ENCODE measurements at places on chromosomes 11 and 22.

DNA sequence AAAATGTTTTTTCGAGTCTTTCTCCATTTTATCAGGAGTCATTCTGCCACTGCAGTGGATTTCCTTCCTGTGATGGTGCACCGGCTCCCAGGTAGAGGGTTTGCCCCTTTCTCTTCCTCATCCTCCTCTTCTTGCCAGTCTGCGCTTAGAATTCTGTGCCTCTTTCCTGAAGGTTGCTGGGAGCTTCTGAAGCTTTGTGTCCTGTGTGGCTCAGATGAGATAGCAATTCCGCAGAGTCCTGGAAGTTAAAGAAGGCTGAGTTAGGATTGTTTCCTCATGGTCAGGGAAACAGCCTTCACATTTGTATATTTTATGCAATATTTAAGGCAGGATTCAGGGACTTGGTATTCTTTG, 264 bp downstream of the BCO2 start:
- no peak for DNase-seq

GRCh38 chr11:74669211-74670160, 61.7 kb downstream of the CHRDL2 start:
- DNase-seq, result no peak

DNA sequence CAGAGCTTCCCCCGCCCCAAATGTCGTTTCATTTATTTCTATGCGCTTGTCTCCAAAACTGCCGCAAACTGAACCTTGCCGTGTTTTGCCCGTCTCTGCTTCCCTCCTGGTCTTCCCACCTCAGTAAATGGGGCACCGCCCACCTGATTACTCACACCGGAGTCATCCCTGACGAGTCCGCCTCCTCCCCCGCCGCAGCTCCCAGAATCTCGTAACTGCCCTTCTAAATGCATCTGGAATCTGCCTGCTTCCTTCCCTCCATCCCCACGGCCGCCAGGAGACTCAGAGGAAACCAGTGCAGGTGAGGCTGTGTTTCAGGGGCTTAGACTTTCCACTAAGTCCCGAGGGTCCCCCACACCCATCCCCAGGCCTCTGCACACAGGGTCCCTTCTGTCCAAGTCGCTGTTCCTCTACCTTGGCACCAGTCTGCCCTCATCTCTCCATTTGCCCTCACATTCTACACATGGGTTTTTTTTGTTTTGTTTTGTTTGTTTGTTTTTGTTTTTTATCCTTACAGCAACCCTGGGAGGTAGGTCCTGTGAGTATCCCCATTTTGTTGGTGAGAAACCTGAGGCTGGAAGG, 62.6 kb upstream of the PHF21B start:
- DNase-seq, result no peak

GRCh38 chr11:69297787-69298266, 3.9 kb downstream of the MYEOV start:
- DNase-seq, result peak; percentile 38

DNA sequence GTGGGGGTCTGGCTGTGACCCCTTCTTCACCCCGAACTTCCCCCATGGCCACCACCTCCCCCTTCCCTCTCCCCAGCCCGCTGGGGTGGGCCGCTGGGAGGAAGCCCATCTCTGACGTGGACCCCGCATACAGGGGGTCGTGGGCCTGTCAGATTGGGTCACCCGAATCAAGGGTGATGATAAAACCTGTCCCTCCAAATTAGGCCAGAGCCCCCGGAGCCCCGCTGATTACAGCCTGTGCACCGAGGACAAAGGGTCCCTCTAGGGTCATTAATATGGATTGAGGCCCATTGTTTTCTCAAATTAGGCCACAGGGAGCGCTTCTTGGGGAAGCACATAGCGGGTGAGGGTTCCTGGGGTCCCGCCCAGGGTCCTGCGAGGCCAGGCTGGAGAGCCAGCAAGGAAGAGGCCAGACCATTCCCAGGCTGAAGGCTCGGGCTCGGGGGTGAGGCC, 4.9 kb upstream of the LINC01488 start:
- DNase-seq, result no peak

GRCh38 chr11:118175031-118175992, 1.1 kb downstream of the SCN2B start:
- no peak for DNase-seq

GRCh38 chr11:35105319-35106079, 33.5 kb upstream of the CD44 start:
- DNase-seq, result no peak

- DNase-seq, result peak; percentile 90
Measured at GRCh38 chr22:22884888-22885840, 2.5 kb upstream of the IGLL5 start.

DNA sequence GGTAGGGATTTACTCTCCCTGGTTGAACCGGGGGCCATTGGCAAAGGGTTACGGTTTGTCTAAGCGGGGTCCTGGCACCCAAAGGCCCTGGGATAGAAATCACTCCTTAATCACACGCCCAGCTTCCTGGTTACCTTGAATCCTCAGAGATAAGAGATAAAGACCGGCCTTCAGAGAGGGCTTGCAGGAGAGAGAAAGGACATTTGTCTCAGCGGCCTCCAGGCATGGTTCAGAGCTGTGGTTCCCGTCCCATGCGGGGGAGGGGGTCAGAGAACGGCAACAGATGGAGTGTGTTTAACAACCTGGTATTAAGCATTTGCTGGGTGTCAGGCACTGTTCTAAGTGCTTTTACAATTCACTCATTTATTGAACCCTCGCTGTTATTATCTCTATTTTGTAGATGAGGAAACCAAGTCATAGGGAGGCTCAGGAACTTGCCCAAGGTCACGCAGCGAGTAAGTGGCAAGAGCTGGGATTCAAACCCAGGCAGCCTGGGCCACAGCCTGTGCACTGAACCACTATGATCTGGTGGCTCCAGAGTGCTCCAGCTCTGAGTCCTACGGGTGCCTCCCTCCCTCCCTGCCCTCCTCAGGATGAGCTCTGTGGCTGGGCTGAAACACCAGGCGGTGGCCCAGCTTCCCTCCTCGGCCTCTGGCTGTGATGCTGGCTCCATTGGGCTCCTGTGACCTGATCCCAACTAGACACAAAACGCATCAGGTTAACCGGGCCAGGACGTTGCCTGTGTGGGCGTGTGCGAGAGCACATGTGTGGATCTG, 18.6 kb downstream of the LRRC10B start:
- DNase-seq, result no peak

- DNase-seq, result no peak
Measured at GRCh38 chr11:35553831-35554230, 28.4 kb upstream of the PAMR1 start.

DNA sequence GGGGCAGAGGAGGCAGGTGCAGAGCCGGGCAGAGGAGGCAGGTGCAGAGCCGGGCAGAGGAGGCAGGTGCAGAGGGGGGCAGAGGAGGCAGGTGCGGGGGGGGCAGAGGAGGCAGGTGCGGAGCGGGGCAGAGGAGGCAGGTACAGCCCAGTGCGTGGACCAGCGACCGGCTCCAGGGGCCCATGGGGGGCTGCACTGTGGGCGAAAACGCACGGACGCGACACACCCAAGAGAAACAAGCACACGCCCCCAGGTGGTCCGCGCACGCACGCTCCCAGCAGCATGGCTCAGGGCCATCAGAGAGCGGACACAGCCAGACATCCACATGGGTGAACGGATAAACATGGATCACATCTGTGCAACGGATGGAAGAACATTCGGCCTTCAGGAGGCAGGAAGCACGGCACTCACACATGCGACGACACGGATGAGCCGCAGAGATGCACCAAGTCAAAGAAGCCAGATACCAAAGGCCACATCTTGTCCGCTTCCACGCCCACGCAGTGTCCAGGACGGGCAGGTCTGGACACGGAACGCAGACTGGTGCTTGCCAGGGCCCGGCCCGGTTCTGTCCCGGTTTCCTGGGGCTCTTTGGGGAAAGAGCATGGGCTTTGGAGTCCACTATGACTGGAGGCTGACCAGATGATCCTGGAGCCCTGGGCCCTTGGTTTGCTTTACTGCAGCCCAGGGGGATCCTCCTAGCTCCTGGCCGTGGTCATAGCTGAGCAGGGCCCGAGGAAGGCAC, 21.8 kb downstream of the OSBPL5 start:
- no peak for DNase-seq

GRCh38 chr11:100925935-100926334, 203.7 kb downstream of the PGR start:
- DNase-seq, result peak; percentile 36

DNA sequence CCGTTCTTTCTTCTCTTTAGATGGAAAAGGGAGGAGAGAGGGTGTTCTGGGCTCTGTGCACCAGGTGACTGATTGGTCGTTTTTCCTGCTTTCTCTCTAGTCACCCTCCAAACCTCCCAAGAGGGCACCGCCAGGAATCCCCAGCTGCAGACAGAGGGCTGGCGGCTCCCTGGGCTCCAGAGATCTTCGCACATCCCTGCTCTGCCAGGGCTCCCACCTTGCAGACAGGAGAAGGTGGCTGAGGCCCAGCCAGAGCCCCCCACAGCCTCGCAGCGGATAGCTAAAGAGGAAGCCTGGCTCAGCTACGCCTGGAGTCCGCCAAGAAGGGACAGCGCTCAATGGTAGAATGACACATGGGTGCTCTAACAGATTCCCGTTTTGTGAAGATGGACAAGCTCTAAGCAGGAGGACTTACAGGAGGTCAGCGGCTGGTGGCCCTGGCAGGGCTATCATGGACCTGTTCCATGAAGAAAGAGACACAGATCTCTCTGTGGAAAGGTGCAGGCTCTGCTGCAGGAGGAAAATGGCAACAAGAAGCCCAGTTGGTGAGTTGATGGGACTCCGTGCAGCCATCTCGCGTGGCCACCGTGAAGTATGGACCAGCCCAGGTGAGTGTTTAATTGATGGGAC, 976.9 kb downstream of the BRD1 start:
- no peak for DNase-seq

DNA sequence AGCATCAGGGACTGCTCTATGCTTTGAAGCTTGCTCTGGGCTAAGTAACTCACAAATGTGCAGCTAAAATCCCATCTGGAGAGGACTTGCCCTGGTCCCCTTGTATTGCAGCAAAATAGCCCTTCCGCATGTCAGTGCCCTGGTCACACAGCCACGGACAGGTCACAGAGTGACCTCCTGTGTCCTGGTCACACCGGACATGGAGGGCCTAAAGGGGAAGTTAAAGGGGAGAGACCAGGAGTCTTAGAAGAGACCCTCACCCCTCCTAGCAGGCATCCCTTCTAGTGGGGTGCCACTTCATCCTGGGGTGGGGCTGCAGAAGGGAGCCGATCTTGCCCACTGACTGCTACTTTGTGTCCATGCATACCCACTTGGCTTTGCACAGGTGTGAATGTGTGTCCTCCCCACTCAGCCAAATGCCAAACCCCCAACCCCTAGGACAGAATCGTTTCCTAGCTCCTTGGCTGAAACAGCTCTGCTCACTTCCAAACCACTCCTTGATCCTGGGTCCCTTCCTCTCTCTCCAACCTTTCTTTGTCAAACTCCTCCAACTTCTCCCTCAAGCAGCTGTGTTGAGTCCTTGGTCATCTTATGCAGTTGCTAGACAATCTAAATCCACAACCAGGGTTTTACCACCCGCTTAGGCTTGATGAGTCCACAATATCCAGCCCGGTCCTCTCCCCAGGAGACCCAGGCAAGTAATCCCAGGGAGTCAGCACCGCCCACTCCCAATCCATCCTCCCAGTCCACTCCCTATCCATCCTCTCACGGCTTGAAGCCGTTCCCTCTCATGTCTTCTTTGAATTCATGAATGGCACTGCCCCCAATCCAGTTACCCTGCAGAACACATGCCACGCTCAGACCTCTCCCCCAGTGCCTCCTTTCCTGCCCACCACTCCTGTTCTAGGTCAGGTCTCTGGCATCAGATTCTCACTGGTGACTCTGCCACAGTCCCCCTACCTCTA, 3.3 kb upstream of the FXYD6 start:
- no peak for DNase-seq

DNA sequence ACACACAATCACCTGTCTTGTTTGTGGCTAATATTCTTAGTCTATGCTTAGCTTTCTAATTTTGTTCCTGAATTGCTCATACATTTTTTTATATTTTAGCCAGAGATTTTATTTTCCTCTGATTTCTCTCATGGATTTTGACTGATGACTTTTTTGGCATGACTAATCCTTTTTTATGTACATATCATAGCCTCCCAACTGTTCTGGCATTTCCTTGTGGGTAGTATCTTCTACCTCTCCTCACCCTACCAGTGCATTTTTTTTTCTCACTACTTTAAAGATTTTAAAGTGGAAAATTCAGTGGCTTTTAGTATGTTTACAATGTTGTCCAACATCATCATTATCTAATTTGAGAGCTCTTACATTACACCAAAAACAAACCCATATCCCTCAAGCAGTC, 84.4 kb upstream of the TENM4 start:
- no peak for DNase-seq

GRCh38 chr22:37745548-37746365, 48.9 kb downstream of the TRIOBP start:
- peak; percentile 43 for DNase-seq

- DNase-seq, result no peak
Measured at GRCh38 chr11:25844811-25845210, 487.1 kb upstream of the ANO3 start.

DNA sequence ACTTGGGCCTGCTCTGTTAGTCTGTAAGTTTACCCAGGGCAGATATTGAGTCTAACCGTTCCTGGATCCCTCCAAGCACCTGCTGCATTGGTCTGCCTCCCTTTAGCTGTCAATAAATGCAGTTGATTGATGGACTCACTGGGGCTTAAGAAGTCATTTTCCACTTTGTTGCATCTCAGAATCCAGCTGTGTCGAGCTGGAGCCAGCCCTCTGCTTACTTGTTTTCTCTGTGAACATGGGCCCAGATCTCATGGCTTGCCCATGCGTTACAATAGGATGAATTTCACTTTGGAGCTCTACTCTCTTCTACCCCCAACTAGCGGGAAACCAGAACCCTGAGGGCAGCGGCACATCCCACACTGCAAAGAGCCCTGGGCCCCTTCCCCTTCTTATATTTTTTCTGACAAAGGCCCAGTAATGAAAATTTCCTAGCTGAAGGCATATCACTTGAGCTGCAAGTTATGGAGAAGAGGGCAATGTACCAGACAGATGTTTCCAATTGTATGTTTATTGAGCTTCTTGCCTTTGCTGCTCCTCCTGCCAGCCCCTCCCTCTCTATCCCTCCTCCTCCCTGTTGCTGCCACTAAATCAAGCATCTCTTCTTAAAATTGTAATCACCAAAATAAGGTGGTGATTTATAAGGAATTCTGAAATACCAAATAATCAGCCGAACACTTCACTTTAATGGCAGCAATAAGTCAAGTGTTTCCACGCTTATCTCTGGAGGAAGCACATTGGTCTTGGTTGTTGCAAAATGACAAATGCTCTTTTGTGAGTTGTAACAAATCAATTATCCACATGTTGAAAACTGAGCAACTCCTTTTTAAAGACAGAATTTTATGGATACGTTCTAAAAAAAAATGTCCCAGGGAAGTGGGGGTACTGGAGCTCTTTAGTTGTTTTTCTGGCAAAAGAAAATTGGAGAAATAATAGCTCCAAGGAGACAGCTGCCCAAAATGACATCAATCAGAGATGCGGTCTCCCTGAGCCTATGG, 212.3 kb upstream of the ZBED5 start:
- DNase-seq, result no peak

GRCh38 chr11:73085189-73085875, 56.8 kb downstream of the FCHSD2 start:
- no peak for DNase-seq

DNA sequence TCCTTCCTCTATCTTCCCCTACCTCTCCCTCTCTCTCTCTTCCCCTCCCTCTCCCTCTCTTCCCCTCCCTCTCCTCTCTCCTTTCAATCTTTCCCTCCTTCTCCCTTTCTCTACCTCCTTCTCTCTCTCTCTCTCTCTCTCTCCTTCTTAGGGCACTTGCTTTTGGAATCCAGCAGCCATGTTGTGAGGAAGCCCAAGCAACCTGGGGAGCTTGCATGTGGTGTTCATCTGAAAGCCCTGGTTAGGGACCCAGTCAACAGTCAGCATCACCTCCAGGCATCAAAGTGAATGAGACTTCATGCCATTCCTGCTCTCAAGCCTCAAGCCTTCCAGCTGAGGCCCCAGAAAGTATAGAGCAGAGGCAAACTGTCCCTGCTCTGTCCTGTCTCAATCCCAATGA, 65.6 kb upstream of the SHISAL1 start:
- DNase-seq, result no peak
